Melanocyte of skin (primary cell): ENCODE measurements at places on chromosomes 6 and 20. TPM values are rescaled to one million over a fixed set of nuclear protein-coding genes. Genes with fewer than 3 reads are reported as not detected.

The LY6G6D gene
- total RNA-seq, result not detected in 2 replicates

The TSPO2 gene
- not detected in 2 replicates for total RNA-seq

The RIPPLY2 gene
- total RNA-seq, result not detected in 2 replicates

The GPR6 gene
- total RNA-seq, result not detected in 2 replicates

The XKR7 gene
- not detected in 2 replicates for total RNA-seq

The GPX5 gene
- total RNA-seq, result not detected in 2 replicates

The TTK gene
- total RNA-seq, result 37.5 and 48.3 TPM in 2 replicates
